Stimulated activated memory B cell treated with anti-CD40 and anti-IgM and Interleukin-4, amounts not matched to agents 10 μg/mL and 1 μg/mL and 100 μg/mL, for 72 hours (primary cell): ENCODE measurements at places on chromosomes 6 and 20.

DNA sequence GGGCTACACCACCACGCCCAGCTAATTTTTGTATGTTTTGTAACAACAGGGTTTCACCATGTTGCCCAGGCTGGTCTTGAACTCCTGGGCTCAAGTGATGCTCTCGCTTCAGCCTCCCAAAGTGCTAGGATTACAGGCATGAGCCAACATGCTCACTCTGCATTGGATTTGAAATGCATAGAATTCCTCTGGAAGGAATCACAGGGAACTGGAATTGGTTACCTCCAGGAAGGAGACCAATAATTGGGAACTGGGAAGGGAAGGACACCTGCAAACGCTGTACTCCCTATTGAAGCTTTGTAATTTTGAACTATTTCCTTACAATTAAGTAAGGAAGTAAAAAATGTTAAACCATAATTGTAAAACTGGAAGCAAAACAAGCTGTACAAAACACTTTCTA, 12.3 kb upstream of the TP53INP2 start:
- no peak for ATAC-seq

DNA sequence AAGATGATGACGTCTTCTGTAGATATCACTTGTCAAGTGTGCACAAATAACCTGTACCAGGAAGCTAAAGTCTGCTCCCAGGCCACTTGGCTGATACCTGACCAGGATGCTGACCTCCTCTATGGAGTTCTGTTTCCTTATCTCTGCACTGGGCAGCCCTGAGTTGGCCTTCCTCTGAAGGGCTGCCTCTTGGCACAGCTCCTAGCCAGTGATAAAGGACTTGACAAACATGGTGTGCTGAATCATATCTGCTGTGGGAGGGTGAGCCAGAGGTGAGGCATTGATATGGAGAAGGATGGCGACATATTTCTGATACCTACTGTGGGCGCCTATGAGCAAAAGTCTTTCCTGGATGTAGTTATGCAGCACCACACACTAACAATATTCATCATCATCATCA, 32.8 kb upstream of the FOXA2 start:
- no peak for ATAC-seq

DNA sequence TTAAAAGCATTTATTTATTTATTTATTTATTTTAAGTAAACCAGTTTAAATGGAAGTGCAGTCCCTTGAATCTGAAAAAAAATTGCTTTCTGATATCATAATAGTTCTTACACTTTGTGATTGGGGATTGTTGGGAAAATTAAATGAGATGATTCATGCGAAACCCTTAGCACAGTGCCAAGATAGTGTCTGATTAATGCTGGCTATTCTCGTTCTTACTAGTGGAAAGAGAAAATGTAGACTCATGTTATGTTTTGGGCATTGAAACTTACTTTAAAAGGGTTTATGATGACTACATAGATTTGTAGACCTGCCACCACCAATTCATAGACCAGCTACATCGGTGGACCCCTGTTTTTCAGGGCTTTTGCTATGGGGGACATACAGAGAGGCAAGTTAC, 229.2 kb upstream of the ZFP64 start:
- no peak for ATAC-seq

DNA sequence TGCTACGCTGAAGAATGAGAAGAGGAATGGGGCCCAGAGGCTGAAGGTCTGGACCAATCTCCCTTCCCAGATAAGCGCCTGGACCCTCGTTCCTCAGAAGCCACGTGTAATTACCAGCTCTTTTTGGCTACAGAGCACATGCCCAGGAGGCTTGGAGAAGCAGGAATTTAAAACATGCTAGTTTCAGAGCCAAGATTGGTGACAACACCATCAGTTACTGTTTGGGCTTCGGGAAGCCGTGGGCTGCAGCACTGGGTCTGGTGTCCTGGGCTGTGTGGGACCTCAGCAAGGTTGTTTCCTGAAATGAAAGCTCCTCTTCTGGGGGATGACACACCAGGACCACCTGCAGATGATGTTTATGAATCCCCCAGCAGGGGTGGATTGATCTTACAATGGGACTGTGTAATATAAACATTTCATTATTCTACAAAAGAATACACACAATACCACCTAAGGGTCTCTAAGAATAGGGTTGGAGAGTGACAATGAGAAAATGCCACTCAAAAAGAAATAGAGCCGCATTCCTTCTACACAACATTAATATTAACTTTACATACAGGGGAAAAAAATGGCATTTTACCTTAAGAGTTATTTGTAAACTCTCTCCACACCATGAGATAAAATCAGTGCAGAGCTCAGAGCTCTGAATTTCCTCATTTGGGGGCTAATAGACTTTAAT, 207.8 kb upstream of the FOXQ1 start:
- ATAC-seq = no peak

- no peak for ATAC-seq
Measured at GRCh38 chr6:141254336-141254735, 878.4 kb upstream of the GJE1 start.

DNA sequence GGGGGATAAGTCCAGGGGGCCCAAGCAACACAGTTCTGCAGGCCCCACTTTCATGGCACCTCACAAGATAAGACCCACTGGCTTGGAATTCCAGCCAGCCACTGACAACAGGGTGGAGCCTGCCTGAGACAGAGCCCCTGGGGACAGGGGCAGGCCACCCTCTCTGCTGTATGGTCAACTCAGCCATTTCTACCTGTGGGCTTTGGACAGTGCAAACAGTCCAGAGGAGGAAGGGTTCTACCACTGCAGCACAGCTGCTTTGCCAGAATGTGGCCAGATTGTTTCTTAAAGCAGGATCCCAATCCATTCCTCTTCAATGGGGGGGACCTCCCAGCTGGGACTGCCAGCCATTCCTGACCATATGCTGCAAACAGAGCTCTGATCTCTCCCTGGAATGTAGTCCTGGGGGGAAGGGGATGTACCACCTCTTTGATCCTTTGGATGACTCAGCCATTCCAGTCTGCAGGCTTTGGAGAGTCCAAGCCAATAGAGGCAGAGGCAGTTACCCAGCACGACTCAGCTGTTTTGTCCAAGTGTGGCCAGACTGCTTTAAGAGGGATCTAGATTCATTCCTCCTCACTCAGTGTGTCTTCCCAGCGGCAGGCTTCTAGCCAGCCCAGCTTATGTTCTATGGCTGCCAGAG, 842.2 kb downstream of the EPHA7 start:
- ATAC-seq = no peak

DNA sequence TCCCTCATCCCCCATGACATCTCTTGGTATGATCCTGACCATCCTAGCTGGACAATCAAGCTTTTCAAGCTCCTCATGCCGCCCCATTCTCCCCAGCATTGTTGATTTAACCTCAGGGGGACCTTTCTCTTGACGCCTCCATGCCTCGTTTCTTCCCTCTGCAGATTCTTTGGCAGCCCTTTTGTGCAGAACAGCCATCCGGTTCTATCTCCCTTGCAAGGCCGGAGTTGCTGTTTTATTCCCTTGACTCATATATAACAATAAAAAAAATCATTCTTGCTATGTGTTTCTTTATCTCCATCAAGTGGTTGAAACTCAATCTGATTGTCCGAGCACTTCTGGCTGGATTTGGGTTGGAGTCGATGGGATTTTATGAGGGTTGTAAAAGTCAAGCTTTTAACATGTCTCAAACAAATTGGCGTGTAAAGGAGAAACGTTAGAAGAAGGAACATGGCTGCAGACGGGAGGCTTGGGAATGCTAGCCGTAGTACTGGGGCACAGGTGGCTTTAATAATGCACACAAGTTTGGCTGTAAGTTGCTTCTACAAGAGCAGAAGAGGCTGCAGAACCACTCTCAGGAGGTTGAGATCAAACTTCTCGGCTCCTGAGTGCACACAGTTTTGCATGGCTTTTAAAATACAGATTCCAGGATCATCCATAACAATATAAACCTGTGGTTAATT, 3.9 kb upstream of the SULF2 start:
- ATAC-seq = no peak

GRCh38 chr20:361561-361960, 14.7 kb downstream of the NRSN2 start:
- peak; percentile 69 for ATAC-seq
